Stimulated activated CD4-positive, alpha-beta T cell treated with anti-CD3 and anti-CD28 coated beads, Interleukin-12 subunit alpha, Interleukin-12 subunit beta, amount 100 ng/mL, for 4 hours (primary cell): ENCODE measurements at places on chromosomes 13 and 19.

DNA sequence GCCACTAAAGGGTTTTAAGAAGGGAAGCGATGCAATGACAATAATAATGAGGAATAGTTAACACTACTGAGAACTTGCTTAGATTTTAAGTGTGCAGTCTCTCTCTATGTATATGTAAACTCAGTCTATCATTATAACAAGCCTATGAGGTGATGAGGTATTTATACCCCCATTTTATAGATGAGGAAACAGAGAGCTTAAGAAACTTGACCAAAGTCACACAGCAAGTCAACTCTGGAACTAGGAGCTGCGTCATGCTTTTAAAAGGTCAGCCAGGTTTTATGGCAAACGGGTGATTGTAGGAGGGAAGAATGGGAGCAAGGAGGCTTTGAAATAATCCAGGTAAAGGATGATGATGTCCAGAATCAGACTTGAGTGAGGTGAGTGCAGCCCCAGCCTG lies 103.4 kb downstream of the TM9SF2 start:
- no peak for DNase-seq

DNA sequence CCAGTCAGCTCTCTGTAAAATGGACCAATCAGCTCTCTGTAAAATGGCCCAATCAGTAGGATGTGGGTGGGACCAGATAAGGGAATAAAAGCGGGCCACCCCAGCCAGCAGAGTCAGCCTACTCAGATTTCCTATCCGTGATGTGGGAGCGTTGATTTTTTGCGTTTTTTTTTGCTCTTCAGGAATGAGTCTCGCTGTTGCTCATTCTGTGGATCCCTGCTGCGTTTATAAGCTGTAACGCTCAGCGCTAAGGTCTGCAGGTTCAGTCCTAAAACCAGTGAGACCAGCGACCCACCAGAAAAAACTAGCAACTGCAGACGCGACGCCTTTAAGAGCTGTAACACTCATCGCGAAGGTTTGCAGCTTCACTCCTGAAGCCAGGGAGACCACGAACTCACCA lies 435.7 kb downstream of the SLITRK6 start:
- DNase-seq = no peak

- DNase-seq = no peak
These were observed 68.6 kb upstream of the IPO5 start for GRCh38 chr13:97884707-97885468.

GRCh38 chr13:35393886-35394285 lies 82.6 kb downstream of the MAB21L1 start:
- no peak for DNase-seq

DNA sequence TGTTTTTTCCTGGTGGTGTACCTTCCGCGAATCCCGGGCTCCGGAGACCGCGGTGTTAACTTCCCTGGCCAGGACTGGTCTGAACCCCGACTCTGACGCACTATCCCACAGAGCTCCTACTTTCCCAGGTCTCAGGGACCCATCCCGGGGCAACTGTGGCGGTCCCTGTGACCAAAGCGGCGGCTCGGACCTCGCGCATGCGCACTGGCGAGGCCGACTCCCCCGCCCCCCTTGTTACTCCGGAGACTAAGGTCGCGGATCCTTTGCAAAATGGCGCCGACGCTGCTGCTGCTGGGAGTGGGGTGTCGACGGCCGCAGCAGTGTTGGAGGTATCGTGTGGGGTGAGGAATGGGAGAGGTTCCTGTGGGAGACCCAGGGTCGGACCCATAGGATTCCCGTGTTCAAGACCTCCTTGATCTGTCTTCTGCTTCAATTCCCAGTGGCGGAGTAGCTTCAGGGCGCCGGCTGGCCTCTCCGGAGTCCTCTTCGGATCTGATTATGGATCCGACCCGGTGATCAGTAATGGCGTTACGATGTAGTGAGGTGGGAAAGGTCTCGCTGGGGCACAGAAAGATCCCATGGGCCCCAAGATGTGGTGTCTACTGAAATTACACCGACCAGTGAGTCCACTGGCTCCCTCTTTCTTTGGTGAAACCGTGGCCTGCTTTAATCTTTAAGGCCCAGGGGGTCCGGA lies 66.6 kb upstream of the ZNF527 start:
- DNase-seq = no peak

- no peak for DNase-seq
These were observed 27.8 kb upstream of the IGFL4 start for GRCh38 chr19:46068345-46069258.

- DNase-seq = no peak
These were observed 32.2 kb downstream of the UNC13A start for GRCh38 chr19:17655751-17656472.

GRCh38 chr19:18931316-18932162 lies 9.5 kb downstream of the HOMER3 start:
- DNase-seq = no peak

- no peak for DNase-seq
These were observed 17.3 kb upstream of the KDM4B start for GRCh38 chr19:4951656-4952055.

- DNase-seq = no peak
These were observed 14.7 kb downstream of the DGKH start for GRCh38 chr13:42063105-42063504.

DNA sequence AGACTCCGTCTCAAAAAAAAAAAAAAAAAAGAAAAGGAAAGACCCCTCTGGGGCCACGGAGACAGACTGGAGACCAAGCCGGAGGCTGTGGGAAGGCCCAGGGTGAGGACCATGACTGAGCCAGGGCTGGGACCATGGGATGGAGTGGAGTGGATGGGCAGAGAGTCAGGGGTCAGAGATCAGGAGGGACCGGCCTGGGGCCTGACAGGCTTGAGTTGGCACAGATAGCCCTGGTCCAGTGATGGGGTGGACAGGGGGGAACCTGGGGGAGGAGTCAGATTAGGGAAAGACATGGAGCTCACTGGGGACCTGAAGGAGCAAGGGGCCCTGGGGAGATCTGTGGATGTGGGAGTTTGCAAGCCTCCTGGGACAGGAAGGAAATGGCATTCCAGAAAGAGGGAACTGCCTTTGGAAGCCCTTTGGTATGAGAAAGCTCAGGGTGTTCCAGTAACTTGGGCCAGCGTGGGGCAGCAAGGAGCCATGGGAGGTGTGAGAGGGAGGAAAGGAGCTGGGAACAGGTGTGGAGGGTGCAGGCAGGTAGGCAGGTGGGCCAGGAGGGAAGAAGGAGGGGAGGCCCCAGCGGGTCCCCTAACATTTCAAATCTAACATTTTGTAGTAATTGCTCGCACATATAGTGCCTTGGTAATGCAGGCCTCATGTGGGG lies 6.3 kb upstream of the RPL13A start:
- DNase-seq = no peak

DNA sequence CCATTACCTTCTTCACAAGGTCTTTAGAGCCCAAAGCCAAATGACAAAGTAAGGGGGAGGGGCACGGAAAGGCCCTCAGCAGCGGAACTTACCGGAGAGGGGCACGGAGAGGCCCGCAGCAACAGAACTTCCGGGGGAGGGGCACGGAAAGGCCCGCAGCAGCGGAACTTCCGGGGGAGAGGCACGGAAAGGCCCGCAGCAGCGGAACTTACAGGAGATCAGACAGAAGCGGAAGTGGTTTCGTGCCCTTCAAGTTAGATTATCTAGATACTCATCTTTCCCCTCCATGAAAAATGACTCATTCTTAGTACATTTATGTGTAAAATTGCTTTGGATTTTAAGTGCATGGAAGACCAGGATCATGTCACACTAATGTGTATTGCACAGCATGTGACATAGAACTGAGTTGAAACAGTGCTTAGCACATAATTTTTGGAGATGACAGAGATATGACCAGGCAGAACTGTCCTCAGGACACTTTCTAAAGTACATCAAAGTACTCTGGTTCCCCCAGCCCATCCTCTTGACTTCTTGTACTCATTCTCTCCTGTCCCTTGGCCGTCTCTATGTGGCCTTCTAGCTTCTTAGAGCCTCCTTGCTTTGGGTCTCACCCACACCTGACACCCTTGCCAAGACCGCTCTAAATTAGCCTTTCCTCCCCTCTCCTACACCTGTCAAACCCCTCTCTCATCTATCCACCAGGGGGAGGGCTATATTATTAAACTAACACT lies 25.7 kb upstream of the TPTE2 start:
- peak; percentile 70 for DNase-seq

DNA sequence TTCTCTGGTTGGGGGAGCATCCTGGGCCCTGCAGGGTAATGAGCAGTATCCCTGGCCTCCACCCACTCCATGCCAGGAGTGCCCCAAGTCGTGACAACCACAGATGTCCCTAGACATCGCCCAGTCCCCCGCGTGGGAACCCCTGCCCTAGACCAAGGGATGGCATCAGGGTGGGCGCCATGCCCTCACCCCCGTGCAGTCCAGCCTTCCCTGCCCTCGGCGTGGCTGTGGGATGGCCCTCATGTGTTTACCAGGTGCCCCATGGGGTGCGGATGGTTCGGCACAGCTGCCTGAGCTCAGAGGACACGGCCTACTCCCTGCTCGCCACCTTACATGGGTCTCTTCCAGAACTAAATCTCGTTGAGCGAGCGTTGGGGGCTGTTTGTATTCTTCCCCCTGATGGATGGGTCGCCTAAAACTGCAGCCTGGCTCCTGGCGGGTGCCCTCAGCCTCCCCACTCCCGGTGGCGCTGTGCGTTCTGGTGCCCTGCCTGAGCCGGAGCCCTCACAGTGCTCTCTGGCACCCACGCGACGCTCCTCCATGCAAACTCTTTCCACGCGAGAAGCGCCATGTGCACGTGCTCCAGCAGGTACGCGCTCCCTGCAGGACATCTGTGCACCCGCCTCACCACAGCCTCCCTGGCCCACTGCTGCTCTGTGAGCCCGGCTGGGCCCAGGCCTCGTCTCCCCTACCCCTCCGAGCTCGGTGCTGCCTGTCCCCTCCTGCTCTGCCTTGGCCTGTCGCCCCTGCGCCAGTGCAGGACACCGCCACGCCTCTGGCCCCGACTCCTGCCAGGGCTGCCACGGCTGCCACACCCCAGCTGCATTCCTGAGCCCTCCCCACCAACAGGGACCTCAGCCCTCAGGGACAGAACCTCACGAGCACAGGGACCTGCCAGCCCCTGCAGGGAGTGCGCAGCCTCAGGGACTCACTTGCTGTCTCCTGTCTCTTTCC lies 145.0 kb downstream of the KDM4B start:
- no peak for DNase-seq

GRCh38 chr13:32616883-32617511 lies 30.7 kb downstream of the PDS5B start:
- no peak for DNase-seq
